Mucosa of descending colon (tissue), 3 donors: ENCODE measurements at places on chromosomes 6 and 20. TPM values are rescaled to one million over a fixed set of nuclear protein-coding genes. Genes with fewer than 3 reads are reported as not detected.

GRCh38 chr20:50580016-50580747 is 70.0 kb downstream of the PTPN1 start:
- DNase-seq, result no peak

DNA sequence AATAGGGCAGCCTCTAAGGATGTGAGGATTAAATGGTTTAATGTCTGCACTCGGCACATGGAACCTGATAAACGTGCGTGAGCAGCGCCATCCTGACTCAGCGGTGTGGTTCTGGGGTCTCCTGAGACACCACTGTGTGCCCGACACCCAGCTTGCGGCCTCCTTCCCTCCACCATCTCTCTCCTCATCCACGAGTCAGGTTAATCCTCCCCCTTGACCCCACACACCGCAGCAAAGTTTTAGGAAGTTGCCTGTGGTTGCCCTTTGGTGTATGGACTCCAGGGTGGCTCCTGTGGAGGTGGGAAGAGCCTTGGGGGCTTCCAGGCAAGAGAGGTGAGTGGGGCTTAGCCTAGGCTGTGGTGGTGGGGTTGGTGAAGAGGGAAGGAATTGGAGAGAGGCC is 68.2 kb downstream of the PHACTR3 start:
- DNase-seq, result no peak

GRCh38 chr6:24854077-24854666 is 55.5 kb upstream of the ARMH2 start:
- DNase-seq, result no peak

The MROH8 gene
- 2.6 TPM for total RNA-seq

DNA sequence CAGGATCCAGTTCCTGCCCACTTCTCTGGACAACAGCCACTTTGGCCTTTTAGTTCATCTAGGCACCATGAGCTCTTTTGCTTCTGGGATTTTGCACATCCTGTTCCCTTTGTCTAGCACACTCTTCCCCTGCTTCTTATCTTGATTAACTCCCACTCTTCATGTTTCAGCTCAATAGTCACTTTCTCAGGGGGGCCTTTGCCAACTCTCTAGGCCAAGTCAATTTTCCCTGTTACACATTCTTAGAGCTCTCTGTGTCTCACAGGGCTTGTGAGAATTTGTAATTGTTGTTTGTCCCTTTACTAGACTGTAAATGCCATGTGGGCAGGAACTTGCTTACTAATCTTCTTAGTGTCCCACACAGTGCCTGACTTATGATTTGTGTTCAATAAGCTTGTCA is 58.1 kb upstream of the EPB41L1 start:
- no peak for DNase-seq

The PRSS16 gene
- 22.4 TPM for total RNA-seq

The TRIM40 gene
- 19.8 TPM for total RNA-seq

DNA sequence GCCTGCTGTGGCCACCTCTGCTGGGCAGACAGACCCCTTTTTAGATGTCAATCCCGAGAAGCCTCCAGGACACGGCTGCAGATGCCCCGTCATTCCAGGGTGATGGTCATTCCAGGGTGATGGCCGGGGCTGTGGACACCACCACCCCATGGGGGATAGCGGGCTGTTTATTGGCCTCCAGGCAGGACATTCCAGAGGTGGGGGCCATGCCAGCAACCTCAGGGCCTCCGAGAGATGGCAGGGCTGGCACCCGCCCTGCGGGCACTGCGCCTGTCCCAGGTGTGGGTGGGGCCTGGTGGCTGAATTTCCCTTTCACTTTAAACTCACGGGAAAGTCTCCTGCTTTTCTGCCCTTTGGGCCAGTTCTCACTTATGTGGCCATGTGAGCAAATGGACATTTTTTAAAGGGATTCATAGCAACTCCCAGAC is 14.5 kb downstream of the COL9A3 start:
- DNase-seq, result peak; percentile 81

- DNase-seq, result no peak
Observed at GRCh38 chr6:29709188-29709587, 14.0 kb upstream of the HLA-F start.

DNA sequence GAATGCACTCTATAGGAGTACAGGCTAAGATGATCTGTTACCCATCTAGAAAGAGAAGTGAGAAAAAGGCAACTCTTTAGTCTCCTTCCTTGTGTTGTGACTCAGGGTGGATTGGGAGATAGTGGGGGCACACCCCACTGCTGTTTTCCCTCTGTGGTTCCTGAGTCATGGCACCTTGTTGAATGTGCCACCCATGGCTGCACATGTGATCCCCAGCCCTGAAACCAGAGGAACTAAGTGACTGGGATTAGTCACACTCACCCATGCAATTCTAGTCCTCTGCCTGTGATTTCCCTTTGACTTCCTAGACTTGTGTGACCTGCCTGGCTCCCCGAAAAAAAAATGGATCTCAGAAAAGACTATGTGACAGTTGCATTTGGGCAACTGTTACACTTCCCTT is 48.6 kb upstream of the HTR1B start:
- no peak for DNase-seq

The ZNF165 gene
- 7.1 TPM for total RNA-seq

DNA sequence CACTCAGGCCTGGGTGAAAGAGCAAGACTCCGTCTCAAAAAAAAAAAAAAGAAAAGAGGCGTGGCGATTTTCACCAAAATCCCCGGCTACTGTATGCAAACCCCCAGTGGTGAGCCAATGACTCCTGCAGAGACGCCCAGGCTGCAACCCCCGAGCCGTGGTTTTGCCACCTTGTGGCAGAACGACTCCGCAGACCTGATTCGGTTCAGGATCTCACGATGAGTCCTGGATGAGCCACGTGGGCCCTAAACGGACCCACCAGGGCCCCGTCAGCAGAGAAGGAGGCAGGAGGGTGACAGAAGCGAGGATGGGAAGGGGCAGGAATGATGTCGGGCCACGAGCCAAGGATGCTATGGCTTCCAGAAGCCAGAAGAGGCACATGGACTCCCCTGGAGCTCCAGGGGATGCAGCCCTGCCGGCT is 42.5 kb downstream of the SLC2A4RG start:
- DNase-seq, result peak; percentile 54

GRCh38 chr6:56729719-56730118 is 87.0 kb upstream of the DST start:
- DNase-seq, result no peak

The VGLL2 gene
- total RNA-seq, result not detected

GRCh38 chr6:151514000-151514730 is 20.3 kb downstream of the CCDC170 start:
- DNase-seq, result no peak

GRCh38 chr20:18018100-18018499 is 39.6 kb downstream of the OVOL2 start:
- no peak for DNase-seq

DNA sequence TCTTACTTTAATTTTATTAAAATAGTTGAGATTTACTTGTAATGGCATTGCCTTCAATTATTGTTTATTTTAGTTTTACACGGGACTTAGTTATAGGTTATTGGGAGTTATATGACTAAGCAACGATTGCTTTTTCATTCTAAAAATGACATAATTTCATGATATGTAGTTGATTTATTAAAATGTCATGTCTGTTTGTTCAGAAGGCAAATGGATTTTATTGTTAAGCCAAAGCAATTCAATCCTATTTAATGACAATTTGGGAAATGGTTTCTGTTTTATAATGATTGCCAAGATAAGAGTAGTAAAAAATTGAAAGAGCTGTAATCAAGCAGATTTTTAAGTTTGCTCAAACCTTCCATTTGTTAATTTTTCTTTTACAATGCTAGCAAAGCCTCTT is 74.7 kb downstream of the PHACTR2 start:
- no peak for DNase-seq

DNA sequence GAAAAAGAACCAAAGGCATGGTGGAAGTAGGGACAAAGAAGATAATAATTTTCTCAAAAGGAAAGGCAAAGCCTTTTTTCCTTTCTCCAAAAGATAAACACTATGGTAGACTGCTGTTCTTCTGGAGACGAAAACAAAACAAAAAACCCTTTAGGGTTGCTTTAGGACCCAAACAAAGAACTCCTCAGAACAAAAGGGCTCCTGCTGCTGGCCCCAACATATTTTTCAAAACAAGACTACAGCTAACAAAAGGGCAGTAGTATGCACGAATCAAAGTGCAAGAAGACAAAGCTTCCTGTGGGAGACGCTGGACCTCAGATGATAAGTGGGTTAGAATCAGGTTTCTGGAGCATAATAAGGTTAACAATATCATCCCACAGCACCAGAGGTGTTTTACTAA is 15.8 kb downstream of the NCOA5 start:
- no peak for DNase-seq

DNA sequence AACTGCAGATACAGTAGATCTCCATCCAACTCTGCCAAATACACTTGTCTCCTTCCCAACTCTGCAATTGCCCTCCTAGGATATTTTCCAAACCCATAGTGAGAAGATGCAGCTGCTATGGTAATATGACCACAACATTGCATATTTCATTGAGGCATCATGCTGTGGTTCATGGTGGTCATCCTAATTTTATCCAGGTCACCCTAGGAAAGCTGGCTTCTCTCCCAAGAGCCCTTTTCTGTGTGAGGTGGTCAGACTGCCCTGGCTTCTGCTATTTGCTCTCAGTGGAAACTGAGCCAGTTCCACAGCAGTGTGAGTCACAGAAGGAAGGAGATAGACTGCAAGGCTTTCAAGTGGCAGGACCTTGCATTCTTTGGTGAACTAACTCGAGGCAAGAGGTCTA is 5.5 kb downstream of the OGFRL1 start:
- no peak for DNase-seq

- DNase-seq, result no peak
Observed at GRCh38 chr6:117600008-117600743, 2.1 kb downstream of the GOPC start.

The RAET1L gene
- total RNA-seq, result not detected

- no peak for DNase-seq
Observed at GRCh38 chr6:159682295-159682694, 10.7 kb downstream of the SOD2 start.

DNA sequence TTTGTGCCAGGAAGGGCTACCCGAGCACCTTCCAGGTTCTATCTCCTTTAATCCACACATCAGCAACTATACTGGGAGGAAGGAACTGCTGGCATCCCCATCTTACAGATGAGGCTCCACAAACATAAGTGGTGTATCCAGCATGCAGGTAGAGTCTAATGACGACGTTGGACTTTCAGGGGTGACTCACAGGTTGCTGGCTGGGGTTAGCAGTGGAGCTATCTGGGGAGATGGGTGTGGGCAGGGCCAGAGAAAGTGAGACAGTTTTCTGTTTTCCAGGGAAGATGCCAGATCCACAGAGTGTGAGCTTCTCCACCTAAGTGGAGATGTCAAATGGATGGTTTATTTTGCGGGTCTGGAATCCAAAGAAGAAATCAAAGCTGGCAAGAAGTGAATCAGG is 31.8 kb downstream of the CDH22 start:
- no peak for DNase-seq

The GPR63 gene
- 1.3 TPM for total RNA-seq

The ARFGEF3 gene
- 21.1 TPM for total RNA-seq

The GNMT gene
- not detected for total RNA-seq

The C20orf202 gene
- total RNA-seq, result 0.48 TPM

The NTSR1 gene
- 0.31 TPM for total RNA-seq

DNA sequence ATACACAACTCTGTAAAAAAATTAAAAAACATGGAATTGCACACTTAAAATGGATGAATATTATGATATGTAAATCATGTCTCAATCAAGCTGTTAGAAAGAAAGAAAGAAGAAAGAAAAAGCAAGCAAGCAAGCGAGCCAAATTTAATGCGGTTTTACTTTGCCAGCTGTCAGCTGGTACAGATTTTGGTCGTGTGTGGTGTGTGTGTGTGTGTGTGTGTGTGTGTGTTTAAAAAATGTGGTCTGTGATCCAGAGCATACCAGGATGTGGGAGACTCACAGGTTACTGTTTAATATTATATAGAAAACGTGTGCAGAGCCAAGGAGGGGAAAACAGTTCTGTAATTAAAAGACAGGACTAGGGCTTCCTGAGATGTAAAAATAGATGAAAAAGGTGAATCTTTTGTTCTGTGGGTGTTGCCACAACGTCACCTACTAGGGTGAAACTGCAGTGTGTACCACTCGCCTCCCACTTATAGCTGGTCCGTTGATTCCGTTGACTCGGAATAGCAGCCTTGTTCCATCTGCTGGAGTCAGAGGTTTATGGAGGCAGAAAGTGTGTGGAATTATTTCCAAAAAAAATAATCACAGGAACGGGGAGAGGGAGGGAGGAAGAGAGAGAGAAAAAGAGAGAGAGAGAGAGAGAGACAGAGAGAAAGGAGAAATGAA is 197.7 kb downstream of the BCAS1 start:
- no peak for DNase-seq

The HSPA1L gene
- total RNA-seq, result 1.2 TPM

DNA sequence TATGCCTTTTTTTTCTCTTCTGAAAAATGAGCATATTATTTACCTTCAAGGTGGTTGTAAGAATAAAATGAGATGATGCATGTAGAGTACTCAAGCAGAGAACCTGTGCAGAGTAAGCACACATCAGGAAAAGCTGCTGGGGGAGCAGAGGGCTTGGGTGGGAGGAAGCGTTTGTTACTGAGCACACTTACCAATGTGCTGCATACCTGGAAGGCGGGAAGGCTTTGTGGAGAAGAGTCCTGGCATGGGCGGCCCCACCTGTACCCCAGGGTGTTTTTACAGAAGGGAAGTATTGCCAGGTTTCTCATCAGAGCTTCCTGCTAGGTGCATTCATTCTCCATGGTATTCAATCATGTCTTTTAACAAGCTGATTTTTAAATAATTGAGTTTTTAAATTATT is 52.9 kb downstream of the CSE1L start:
- DNase-seq, result no peak

- DNase-seq, result peak; percentile 59
Observed at GRCh38 chr6:21201637-21202350, 391.8 kb upstream of the SOX4 start.

The SLC22A7 gene
- 0.32 TPM for total RNA-seq

DNA sequence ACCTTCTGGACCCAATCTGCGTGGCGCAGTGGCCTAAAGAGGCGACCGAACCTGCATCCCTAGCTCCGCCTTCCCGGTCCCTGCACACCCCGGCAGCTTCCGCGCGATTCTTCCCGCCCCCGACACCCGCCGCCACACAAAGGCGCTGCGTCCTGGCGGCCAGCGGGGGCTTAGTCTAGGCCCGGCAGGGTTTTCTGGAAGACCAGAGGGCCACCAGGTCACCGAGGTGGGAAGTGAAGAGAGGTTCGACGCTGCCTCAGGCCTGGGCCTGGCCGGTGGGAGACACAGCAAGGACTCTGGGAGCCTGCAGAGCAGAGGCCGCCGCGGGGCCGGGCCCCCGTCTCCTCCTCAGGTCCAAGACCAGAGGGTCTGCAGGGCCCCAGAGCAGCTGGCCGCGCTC is 154.9 kb downstream of the OR2B2 start:
- peak; percentile 68 for DNase-seq

The TRDN gene
- total RNA-seq, result 0.12 TPM

- DNase-seq, result no peak
Observed at GRCh38 chr6:170025341-170025911, 265.5 kb downstream of the DLL1 start.

GRCh38 chr6:11994875-11995461 is 17.1 kb upstream of the HIVEP1 start:
- DNase-seq, result no peak

The UBE2J1 gene
- total RNA-seq, result 42.2 TPM

The ALDH8A1 gene
- 2.3 TPM for total RNA-seq

DNA sequence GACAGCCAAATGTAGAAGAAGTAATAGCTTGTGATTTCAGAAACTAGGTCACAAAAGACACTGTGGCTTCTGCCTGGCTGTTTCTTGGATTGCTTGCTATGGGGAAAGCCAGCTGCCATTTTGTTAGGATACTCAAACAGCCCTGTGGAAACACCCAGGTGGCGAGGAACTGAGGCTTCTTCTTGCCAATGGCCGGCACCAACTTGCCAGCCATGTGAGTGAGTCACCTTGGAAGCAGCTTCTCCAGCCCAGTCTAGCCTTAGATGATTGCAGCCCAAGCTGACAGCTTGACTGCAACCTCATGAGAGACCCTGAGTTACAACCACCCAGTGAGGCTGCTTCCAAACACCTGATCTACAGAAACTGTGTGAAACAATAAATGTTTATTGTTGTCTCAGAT is 11.9 kb upstream of the KIAA1755 start:
- DNase-seq, result no peak
